Pancreas (tissue), 10 donors: ENCODE measurements at places on chromosomes 6 and 20.

DNA sequence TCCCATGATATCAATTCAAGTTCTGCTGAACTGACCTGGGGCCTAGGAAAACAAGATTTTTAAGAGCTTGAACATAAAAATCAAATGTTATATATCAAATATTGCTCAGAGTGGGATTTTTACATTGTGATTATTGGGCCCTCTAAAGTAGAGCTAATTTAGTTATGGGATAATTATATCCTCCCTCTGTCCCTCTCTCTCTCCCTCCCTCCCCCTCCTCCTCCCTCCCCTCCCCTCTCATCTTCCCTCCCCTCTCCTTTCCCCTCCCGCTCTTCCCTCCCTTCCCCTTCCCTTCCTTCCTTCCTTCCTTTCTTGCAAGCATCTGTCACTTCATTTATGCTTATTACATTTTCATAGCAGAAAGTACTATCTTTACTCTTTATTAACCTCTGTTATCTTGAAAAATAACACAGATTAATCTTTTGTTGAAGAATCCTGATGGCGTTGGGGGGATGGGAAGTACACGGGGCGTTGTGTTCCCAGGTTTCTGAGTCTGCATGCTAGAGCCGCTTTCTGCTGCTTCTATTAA lies 32.8 kb downstream of the KIF25 start:
- DNase-seq = no peak

- no peak for DNase-seq
Observed at GRCh38 chr6:82629921-82630320, 266.3 kb downstream of the TPBG start.

DNA sequence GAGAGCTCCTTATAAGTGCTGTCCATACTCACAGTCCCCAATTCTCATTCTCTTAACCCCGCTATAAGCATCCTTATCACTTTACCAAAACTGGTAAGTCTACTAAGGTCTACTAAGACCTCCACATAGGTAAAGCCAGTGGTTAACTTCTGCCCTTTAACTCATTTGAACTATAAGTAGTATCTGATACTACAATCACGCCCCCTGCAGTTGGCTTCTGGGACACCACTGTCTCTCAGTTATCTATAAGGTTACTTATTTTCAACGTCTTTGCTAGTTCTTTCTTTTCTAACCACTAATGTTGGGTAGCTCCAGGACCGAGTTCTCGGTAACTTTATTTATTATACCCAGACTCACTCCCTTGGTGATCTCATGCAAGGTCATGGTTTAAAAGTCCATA lies 142.6 kb downstream of the ARHGAP18 start:
- DNase-seq = no peak

GRCh38 chr20:33370291-33370690 lies 31.0 kb downstream of the CDK5RAP1 start:
- DNase-seq = no peak

DNA sequence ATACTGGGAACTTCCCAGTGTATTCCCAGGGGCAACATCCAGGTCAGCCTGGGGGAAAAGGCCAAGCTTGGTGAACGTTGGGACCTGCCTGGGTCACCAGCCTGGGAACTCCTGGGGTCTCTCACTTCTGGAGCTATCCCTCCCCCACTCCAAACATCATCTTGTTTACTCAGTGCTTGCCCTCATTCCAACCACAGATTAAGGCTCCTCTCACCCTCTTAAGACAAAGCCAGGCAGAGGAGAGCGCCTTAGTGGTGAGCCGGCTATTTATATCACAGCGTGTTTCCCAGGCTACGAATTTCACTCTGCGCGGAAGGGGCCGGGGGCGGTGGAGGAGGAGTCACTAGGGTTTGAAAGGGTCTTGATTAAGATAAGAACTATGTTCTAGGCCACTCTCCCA lies 12.1 kb downstream of the PRPH2 start:
- DNase-seq = no peak

DNA sequence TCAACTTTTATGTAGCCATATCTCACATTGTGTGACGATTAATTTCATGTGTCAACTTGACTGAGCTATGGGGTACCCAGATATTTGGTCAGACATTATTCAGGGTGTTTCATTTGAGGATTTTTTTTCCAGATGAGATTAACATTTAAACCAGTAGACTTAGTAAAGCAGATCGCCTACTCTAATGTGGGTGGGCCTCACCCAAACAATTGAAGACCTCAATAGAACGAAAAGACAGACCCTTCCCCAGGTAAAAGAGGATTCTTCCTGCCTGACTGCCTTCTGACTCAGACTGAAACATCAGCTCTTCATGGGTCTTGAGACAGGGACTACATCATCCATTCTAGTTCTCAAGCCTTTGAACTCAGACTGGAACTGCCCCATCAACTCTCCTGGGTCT lies 231.7 kb upstream of the SASH1 start:
- no peak for DNase-seq

DNA sequence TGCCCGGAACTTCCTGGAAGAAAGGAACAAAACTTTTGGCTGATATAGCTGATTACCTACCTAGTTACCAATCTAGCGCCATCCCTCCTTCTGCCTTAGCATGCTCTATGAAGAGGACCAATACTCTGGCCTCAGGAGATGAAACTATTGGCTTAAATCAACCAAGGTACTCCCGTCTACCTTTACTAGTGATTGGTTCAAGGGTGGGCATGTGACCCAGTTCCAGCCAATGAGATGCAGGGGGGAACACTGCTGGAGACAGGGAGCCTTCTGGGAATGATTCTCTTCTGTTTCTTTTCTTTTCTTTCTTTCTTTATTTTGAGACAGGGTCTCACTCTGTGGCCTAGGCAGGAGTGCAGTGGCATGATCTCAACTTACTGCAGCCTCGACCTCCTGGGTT lies 72.6 kb upstream of the CCDC167 start:
- DNase-seq = no peak

DNA sequence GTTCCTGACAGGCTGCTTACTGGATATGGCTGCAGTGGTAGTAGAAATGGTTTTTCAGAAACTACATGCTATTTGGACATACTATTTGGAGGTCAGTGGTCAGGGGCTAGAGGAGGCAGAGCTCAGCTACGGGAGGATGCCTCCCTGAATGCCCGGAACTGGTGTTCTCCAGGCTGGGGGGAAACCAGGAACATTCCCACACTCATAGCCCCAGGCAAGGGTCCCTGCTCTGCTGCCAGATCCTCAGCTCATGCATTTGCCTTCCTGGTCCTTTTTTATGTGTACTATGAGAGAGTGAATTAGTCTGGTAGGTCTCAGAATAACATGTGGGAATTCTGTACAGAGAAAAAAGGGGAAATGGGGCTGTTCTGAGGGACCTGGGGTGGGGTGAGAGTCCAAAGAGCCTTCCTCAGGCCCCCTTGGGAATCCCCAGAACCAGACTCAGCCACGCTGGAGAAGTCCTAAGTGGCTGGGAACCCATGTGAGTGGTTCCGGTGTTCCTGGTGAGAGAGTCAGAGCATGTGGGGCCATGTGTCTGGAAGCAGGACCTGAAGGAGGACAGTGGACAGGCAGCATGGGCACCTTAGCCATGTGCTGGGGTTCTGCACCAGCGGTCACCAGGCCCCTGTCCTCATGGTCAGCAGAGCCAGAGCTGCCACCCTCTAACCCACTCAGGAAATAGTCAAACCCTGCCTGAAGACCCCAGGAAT lies 58.0 kb upstream of the MYL9 start:
- DNase-seq = no peak

- no peak for DNase-seq
Observed at GRCh38 chr6:79143320-79143898, 65.4 kb upstream of the PHIP start.

- DNase-seq = no peak
Observed at GRCh38 chr6:139508023-139508422, 133.6 kb upstream of the CITED2 start.

- DNase-seq = peak; percentile 80
Observed at GRCh38 chr6:11172501-11173327, 59.8 kb downstream of the NEDD9 start.

DNA sequence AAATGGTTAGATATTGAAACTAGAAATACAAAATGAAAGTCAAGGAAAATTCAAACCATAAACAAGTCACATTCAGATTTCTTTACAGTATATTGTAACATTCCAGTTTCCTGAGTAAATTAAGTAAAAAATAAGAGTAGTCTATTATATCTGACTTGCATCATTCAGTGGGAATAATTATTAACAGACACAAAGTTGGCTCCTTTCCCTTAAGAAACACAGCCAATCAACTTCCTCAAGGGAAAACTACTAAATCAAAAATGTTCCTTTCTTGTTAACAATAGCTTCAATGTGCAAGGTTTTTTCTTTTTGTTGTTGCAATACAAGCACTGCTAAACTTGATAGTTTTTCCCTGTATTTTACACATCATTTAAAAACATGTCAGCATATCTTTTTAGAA lies 33.2 kb downstream of the DNAAF9 start:
- no peak for DNase-seq

- no peak for DNase-seq
Observed at GRCh38 chr6:102023977-102024657, 630.6 kb downstream of the GRIK2 start.

GRCh38 chr6:137471986-137472385 lies 22.2 kb downstream of the OLIG3 start:
- no peak for DNase-seq

DNA sequence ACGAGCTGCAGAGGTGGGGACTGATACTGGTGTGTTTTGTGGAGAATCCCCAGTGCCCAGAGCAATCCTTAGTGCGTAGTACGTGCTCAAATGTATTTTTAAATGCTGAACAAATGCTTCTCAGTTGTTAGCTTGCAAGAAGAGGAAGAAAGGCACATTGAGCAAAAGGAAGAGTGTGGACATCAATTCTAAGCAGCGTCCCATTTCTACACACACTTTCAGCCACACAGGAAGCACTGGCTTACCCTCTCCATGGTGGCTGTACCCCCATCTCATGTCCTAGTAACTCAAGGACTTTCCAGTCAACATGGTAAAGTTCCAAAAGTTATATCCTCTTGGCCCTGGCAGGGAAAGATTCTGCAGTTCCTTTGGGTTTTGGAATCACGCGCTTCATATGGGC lies 98.8 kb upstream of the NXT1 start:
- no peak for DNase-seq

DNA sequence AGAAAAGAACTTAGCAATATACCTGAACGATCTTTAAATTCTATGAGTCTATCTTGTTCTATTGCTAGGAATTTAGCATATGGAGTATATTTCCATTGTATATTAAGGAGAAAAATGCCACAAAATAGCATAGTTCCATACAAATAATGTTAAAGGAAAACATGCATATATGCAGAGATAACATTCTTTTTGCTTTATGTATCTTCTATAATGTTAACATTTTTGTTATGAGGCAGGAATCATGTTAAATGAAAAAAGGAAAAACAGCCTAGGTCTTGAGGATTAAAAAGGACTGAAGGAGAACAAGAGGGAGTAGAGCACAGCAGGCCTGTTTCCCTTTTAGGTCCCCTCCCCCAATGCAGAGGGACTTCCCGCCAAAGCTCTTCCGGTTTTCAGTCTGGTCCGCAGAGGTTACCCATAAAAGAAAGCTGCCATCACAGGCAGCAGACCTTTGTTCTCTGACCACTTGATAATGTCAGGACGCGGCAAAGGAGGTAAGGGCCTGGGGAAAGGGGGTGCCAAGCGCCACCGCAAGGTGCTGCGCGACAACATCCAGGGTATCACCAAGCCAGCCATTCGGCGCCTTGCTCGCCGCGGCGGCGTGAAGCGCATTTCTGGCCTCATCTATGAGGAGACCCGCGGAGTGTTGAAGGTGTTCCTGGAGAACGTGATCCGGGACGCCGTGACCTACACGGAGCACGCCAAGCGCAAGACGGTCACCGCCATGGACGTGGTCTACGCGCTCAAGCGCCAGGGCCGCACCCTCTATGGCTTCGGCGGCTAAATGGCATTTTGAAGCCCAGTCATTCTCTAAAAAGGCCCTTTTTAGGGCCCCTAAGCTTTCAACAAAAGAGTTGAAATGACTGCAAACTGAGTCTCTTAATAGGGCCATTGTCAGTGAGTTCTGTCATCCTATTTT lies 108.4 kb upstream of the PRSS16 start:
- DNase-seq = no peak

GRCh38 chr6:36949636-36950035 lies 4.9 kb upstream of the PI16 start:
- no peak for DNase-seq

DNA sequence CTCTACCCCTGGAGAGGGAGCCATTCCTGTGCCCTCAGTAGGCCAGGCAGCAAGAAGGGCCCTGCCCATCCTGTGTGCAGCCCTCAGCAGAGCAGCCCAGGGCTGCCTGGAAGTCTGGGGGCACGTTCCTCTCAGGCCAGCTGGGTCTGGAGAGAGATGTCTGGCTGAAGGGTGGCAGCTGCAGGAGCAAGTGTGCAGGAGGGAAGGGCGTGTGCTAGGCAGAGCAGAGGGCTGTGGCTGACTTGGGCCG lies 62.7 kb downstream of the NOL4L start:
- DNase-seq = no peak

DNA sequence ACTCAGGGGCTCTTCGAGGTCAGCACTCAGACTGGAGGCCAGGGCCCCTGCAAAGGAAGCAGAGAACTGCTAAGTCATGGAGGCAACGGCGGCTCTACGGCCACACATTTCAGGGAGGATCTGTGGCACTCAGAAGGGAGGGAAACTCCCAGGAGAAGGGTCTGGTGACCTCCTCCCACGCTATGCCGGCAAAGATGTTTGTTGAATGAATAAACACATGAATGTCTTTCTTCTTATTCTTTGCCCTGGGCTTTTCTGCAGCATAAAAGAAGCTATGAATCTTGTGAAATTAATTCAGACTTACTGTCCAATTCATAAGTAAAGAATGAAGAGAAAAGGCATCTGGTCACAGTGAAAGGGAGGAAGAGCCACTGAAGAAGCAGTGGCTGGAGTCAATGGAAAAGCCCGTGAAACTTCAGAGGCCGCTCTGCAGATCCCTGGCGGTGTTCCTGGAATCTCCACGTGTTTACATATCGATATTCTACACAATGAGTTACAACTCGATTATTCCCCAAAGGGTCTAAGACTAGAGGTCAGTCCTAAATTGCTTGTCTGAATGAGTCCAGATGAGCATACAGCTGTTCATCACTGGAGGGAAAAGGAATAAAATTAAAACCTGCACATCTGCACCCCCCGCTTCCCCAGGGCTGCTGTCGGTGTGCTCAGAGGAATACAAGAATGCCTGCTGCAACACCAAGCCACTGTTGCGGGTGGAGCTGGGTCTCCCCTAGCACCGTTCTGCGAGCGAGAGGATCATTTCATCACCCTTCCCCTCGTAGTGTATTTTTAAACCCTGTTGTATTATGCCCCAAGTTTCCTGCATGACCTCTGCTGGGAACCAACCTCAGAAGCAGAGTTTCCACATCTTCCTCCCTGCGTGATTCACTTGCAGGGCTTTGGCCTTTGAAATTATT lies 25.6 kb downstream of the INSM1 start:
- no peak for DNase-seq

DNA sequence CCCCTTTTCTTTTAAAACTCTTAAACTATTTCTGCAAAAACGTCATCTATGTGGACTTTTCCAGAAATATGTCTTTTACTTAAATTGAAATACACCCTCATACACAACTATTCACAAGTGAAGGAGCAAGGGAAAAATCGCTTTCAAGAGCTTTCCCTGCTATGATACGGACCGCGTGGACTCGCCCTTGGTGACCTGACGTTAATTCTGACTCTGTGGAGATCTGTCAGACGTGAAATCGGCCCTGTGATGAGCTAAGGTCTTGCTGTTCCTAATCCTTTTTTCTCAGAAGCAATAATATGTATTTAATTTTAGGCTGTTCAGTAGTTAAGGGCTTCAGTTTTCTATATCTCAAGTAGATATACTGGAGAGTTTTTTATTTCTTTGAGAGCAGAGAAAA lies 113.6 kb downstream of the RPP40 start:
- DNase-seq = no peak
